ENCODE measurements at places on chromosomes 5 and 9. TPM values are rescaled to one million over a fixed set of nuclear protein-coding genes. Genes with fewer than 3 reads are reported as not detected.

BAG1 gene
- 64.5 TPM for total RNA-seq

PCDHB13 gene
- total RNA-seq = 2.4 TPM

FOXD4L5 gene
- total RNA-seq = 0.16 TPM

NR2F1-AS1 gene
- 40.9 TPM for total RNA-seq

SUB1 gene
- 191 TPM for total RNA-seq

CATSPER3 gene
- total RNA-seq = not detected

DNA sequence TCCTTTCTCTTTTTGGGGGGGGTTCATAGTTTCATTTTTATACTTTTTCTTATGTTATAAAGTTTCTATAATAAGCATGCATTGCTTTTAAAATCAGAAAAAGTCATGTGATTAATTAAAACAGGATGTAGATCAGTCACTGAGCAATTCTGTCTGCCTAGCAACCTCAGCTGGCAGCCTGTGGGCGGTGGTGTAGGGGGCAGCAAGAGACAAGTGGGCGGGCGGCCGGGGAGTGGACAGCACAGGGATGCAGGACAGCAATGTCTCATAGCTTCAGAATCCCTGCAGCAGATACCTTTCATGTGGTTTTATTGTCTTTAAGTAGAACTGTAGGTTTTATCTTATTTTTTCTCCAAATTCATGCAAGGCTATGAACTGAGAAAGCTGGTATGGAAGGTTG is 101.9 kb upstream of the S1PR3 start:
- H3K4me1 ChIP-seq = peaks cover 6% of the 10 kb centered on the region
- no peak overlapping the region for H3K4me3 ChIP-seq
- H3K27me3 ChIP-seq = peaks cover 25% of the 10 kb centered on the region
- DNase-seq = no peak
- H3K36me3 ChIP-seq = no peaks in the 10 kb centered on the region

- no peak for DNase-seq
- H3K36me3 ChIP-seq = no peaks in the 10 kb centered on the region
- no peak overlapping the region for H3K4me3 ChIP-seq
- no peak overlapping the region for H3K27ac ChIP-seq
Observed at GRCh38 chr5:113507601-113508000, 5.9 kb upstream of the YTHDC2 start.

DNA sequence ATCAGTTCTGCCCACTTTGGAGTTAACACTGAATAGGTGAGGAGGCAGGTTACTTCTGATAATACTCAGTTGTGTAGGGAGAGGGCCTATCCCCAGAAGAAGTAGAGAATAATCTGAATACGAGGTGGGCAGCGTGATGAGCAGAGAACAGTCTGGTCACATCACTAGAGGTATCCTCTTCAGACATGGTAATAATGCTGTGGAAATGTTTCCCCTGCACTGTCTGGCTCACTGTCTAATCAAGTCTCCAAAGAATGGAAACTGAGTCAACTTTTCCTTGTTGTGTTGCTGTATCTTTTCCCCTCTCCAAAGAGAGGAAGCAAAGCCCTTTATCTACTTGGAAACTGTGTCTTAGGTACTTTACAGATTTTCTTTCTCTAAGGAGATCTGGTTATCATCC is 110.9 kb upstream of the ANKRD55 start:
- no peaks in the 10 kb centered on the region for H3K27me3 ChIP-seq
- no peaks in the 10 kb centered on the region for H3K36me3 ChIP-seq
- no peak overlapping the region for H3K4me3 ChIP-seq
- no peak for DNase-seq

DNA sequence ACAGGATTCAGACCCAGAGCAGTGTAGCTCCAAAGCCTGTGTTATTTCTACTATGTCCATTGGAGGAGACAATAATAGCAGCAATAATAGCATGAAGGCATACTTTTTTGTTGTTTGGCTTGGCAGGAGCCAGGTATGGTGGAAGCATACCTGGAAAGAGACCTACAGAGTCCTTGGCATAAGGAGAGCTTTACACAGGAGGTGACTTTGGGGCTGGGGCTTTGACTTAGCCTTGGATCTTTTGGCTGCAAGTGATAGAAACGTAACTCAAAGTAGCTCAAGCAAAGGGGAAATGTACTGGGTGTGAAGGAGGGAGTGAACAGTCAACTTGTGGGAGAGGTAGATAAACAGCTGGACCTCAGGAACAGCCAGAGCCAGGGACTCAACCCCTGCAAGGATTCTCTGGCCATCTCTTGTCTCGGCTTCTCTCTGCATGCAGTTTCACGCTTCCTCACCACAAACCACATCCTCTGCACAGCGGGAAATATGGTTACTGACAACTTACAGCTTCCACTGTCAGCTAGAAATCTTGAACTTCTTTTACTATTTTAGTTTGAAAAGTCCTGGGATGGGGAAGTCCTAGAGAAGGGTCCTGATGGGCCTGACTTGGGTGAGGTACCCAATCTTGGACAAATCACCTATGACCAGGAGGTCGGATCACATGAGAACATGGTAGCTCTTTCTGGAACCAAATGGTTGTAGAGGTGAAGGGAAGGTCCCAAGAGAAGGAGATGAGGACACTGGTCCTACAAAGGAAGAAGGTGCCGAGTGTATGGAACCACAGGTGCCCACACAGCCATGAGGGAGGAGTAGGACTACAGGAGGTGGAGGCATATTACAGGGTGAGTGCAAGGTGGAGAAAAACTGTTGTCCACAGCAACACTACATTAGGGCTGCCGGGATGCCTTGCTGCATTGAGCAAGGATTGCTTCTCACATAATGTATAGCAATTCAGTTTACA is 47.0 kb upstream of the TGFBR1 start:
- H3K36me3 ChIP-seq = no peaks in the 10 kb centered on the region
- no peak for DNase-seq
- peaks cover 5% of the 10 kb centered on the region for H3K27me3 ChIP-seq
- H3K4me3 ChIP-seq = no peak overlapping the region
- H3K27ac ChIP-seq = peak overlapping the region; percentile 82
- H3K4me1 ChIP-seq = peaks cover 38% of the 10 kb centered on the region

DNA sequence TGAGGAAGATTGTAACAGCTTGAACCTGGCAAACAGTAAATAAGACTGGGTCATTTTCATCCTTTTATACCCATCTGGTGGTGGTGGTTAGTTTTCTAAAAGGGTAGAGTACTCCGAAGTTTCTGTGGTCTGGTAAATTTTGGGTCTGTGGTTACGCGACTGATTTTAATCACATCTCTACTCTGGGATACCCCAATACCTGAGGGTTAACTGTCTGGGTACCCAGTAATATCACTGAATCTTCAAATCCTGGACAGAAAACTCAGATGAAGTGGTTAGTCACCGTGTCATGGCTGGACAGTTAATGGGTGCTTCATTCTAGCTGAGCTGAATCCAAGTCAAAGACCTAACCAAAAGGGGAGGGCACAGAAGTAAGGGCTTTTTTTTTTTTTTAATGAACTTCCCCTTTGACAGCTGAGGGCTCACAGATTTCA is 474.2 kb downstream of the GADD45G start:
- no peak overlapping the region for H3K27ac ChIP-seq
- H3K36me3 ChIP-seq = no peaks in the 10 kb centered on the region
- H3K27me3 ChIP-seq = peaks cover 23% of the 10 kb centered on the region
- peak; percentile 42 for DNase-seq

DNA sequence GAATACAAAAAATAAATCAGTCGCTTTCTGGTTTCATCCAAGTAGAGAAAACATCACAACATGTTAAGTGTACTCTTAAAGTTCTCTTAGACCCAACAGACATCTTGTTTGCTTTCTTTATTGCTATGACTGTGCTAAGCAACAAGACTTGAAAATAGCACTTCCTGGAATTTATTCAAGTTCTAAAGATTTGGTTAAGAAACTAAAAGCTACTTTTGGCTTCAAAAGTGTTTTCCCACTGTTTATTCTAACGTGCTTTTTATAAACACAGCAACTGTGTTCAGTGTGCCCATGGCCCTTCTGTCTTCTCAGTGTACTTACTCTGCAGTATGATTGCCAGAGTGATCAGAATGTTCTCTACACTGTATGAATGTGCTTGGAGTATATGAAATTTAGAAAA is 109.8 kb downstream of the GIN1 start:
- no peak overlapping the region for H3K27ac ChIP-seq
- H3K4me1 ChIP-seq = peaks cover 13% of the 10 kb centered on the region
- H3K27me3 ChIP-seq = no peaks in the 10 kb centered on the region

DNA sequence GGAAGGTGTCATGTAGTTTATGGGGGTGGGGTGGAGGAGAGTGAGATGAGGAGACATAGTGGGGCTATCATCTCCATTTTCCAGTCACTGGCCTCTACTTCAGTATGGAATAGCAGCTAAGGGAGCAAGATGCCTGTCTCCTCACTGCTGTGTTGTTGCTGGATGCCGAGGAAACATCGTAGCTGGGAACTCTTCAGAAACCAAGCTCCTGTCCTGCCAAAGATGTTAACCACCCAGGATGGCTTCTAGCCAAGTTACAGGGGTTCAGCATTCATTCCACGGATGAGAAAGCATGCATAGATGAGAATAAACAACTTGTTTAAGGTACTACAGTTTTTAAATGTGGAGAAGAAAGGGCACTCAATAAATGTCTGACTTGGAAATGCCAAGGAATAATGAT is 226.5 kb downstream of the ASTN2 start:
- H3K4me1 ChIP-seq = no peaks in the 10 kb centered on the region
- no peak for DNase-seq
- no peak overlapping the region for H3K4me3 ChIP-seq
- no peak overlapping the region for H3K27ac ChIP-seq
- no peaks in the 10 kb centered on the region for H3K36me3 ChIP-seq

DNA sequence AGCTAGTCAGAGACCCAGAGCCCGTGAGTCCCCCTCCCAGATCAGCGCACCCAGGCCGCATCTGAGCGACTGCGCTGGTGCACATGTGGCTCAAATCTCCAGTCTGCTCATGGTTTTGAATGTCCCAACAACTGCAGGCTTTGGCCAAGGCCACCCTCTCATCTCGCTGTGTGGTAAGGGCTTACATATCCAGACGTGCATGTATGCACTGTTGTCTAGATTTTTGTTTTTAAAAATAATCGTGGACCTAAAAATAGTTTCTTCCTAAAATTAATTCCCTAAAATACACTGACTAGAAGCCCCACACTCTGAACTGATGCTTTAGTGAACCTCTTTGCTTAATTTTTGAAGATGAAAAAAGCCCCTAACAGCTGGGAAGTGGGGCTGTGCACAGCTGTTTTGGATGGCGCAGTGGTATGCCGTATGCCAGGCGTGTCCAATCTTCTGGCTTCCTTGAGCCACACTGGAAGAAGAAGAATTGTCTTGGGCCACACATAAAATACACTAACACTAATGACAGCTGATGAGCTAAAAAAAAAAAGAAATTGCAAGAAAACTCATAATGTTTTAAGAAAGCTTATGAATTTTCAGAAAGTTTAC is 143.0 kb upstream of the LHFPL2 start:
- no peaks in the 10 kb centered on the region for H3K27me3 ChIP-seq
- no peak overlapping the region for H3K4me3 ChIP-seq
- no peak for DNase-seq

- H3K4me3 ChIP-seq = no peak overlapping the region
- H3K36me3 ChIP-seq = peaks cover 11% of the 10 kb centered on the region
- peaks cover 17% of the 10 kb centered on the region for H3K4me1 ChIP-seq
- DNase-seq = no peak
- H3K27me3 ChIP-seq = no peaks in the 10 kb centered on the region
Observed at GRCh38 chr9:94767331-94768072, 41.0 kb downstream of the AOPEP start.

DNA sequence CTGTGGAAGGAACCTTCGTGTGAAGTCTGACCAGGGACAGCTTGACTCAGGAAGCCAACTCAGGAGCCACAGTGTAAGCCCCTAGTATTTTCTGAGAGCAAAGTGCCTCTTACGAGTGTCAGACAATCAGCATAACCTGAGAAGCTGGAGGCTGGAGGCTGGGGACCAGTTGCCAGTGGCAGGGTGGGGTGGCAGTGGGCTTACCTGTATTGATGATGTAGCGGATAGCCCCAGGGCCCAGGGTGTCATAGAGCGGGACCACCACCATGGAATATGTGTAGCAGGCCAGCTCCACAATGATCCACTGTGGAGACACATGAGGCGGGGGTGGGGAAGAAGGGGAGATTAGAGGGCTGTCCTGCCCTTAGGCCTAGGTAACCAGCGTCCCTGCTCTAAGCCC is 22.9 kb downstream of the ACSL6 start:
- no peak overlapping the region for H3K4me3 ChIP-seq
- DNase-seq = no peak
- no peaks in the 10 kb centered on the region for H3K4me1 ChIP-seq

- H3K36me3 ChIP-seq = no peaks in the 10 kb centered on the region
- H3K27ac ChIP-seq = no peak overlapping the region
- no peaks in the 10 kb centered on the region for H3K27me3 ChIP-seq
Observed at GRCh38 chr5:14134083-14134482, 9.1 kb upstream of the TRIO start.

DNA sequence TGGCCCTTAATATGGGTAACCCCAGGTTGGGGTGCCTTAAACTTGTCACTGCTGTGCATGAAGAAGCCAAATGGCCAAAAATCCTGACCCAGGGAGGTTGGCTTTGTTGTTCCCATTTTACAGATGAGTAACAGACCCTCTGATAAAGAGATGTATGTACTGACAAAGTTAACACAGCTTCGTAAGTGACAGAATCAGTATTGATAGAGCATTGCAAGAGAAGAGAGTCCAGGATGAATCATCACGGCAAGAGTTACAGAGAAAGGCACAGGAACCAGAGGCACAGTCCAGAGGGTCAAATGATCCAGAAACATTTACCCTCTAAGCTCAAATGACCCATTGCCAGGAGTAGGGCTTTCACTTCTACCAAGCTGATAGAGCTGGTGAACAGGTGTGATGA is 103.8 kb upstream of the SMC2 start:
- H3K4me1 ChIP-seq = no peaks in the 10 kb centered on the region
- H3K27ac ChIP-seq = no peak overlapping the region
- no peak overlapping the region for H3K4me3 ChIP-seq
- H3K27me3 ChIP-seq = no peaks in the 10 kb centered on the region
- DNase-seq = no peak
- no peaks in the 10 kb centered on the region for H3K36me3 ChIP-seq

GRCh38 chr5:56910210-56910965 is 992 bp downstream of the SETD9 start:
- peak overlapping the region; percentile 98 for H3K27ac ChIP-seq
- no peaks in the 10 kb centered on the region for H3K27me3 ChIP-seq
- peaks cover 14% of the 10 kb centered on the region for H3K4me1 ChIP-seq
- no peaks in the 10 kb centered on the region for H3K36me3 ChIP-seq

DNA sequence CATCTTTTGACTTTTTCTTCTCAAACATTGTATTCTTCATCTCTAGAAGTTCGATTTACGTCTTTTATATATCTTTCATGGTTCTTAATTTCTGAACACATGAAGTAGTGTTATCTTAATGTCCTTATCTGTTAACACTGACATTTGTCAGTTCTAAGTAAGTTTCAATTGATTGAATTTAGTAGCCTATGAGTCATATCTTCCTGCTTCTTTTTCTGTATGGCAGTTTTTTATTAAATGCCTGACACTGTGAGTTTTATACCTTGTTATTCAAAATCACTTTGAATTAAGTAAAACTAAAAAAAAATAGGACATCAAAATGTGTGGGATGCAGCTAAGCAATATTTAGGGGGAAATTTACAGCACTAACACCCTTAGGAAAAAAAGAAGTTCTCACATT is 707.0 kb upstream of the ACO1 start:
- no peaks in the 10 kb centered on the region for H3K36me3 ChIP-seq
- peaks cover 33% of the 10 kb centered on the region for H3K27me3 ChIP-seq
- no peak overlapping the region for H3K4me3 ChIP-seq
- H3K27ac ChIP-seq = no peak overlapping the region
